ENCODE measurements at places on chromosomes 2 and 18.

- no peak for DNase-seq
Measured at GRCh38 chr2:157592374-157592773, 36.3 kb downstream of the ACVR1C start.

- DNase-seq, result no peak
Measured at GRCh38 chr18:42659187-42659586, 456.3 kb downstream of the RIT2 start.

GRCh38 chr18:49520661-49521145 lies 33.7 kb upstream of the C18orf32 start:
- peak; percentile 70 for DNase-seq

GRCh38 chr2:132814651-132815050 lies 144.6 kb upstream of the LYPD1 start:
- no peak for DNase-seq

GRCh38 chr18:3753106-3753505 lies 303.1 kb downstream of the TGIF1 start:
- no peak for DNase-seq

DNA sequence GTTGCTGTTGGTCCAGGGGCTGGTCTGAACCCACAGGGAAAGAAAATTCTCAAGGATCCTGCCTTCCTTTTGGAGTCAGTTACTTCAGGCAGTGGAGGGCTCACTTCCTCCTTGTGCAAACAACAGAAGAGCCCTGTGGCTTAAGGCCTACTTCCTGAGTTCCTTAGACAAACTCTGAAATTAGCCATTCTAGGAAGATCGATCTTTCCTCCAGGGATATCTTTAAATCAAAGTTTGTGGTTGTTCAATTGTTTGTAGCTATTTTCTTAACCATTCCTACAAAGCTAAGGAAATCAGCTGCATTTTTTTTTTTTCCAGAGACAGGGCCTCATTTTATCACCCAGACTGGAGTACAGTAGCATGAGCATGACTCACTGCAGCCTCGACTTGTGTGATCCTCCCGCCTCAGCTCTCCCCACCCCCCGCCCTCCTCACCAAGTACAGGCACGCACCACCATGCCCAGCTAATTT lies 156.0 kb downstream of the TANC1 start:
- peak; percentile 97 for DNase-seq

DNA sequence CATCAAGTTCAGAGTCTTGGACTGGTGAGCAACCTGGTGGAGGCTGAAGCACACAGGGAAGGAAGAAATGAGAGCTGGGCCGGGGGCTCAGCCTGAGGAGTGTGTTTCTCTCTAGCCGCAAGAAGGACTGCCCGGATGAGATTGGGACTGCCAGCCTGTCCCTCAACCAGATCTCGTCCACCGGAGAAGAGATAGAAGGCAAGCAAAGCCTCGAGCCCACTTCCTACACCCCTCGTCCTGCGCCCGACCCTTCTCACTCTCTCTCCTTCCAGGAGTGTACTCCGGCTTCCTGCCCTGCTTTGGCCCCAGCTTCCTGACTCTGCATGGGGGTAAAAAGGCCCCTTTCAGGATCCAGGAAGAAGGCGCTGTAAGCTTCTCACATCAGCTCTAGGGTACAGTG lies 26.2 kb downstream of the FER1L5 start:
- no peak for DNase-seq

- no peak for DNase-seq
Measured at GRCh38 chr18:61731693-61732376, 161.0 kb downstream of the RNF152 start.

DNA sequence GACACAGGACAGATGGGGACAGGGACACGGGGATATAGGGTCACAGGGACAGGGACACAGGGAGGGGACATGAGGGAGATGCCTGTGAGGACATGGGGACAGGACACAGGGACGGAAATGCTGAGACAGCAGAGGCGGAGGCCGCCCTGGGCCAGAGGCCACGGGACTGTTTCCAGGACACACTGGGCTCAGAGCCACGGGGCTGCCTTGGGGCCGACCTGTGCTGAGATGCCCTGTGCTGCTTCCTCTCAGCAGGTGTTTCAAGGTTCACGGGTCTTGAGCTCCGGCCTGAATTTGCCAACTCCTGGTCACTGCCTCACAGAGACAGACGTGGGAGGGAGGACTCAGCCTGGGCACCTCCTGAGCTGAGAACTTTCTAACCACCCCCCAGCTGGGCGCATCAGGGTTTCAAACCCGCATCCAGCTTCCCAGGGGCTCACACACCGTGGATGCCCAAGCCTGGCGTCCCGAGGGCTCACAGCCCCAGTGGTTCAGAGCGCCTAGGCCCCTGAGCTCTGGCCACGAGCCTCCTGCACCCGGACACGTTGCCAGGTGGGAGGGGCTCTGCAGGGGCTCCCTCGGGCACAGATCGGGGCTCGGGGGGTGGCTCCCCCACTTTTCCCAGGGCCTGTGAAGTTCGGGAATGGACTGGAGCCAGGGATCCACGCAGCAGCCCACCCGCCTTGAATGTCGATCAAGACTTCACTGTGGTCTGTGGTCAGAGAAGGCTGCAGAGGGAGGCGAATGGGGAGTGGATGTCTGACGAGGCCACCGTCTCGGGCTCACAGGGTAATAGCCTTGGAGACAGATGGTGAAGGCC lies 64.1 kb downstream of the SLC66A2 start:
- DNase-seq, result no peak

- DNase-seq, result no peak
Measured at GRCh38 chr2:215405722-215406581, 29.9 kb downstream of the FN1 start.

GRCh38 chr18:9441061-9441460 lies 34.3 kb upstream of the RALBP1 start:
- no peak for DNase-seq

DNA sequence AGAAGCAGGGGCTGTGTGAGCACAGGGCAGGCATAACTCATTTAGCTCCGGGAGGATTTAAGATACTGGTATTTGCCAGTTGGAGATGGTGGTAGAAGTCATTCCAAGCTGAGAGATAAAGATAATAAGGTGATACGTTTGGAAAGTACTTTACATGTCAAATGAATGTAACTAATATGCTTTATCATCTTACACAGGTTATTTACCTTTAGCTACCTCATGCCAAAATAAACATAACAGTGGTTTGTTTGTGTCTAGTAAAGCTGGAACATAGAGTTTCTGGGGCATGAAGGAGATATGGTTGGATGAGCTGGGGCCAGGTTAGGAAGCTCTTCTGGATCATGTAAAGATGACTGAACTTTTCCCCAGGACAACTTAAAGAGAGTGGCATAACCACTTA lies 126.9 kb upstream of the PIK3C3 start:
- DNase-seq, result no peak

- DNase-seq, result peak; percentile 99
Measured at GRCh38 chr18:45793264-45793965, 32.1 kb upstream of the SIGLEC15 start.

DNA sequence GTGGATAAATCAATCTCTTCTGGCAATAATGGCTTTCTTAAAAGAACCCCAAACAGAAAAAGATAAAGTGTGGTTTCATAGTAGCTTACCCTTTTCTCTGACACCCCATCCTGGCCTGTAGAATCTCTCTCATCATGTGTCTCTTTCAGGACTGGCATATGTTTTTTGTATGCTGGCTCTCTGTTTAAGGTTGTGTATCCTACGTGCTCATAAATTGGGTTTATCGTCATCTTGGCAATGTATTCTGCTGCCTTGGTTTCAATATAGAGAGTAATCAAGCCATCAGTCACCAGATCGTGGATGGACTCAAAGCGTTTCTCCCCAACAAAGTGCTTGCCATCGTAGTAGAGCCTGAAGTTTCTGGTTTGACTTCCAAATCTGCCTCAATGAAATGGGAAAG lies 113.5 kb upstream of the CHRNA1 start:
- no peak for DNase-seq

DNA sequence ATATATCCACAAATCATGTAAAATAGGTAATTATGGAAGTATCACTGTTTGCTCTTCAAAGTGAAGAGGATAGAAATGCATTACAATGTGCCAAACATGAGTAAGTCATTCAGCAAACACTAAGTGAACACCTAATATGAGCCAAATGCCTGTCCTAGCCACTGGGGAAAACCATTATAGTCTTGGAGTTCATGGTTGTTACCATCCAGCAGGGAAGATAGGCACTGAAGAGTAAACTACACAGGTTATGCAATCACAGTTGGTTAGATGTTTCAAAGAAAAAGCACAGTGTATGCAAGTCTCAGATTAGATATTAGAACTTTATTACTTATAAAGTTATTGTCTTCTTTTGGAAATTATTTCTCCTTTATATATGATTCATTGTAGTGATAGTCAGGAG lies 3.9 kb upstream of the SERPINB2 start:
- peak; percentile 74 for DNase-seq

DNA sequence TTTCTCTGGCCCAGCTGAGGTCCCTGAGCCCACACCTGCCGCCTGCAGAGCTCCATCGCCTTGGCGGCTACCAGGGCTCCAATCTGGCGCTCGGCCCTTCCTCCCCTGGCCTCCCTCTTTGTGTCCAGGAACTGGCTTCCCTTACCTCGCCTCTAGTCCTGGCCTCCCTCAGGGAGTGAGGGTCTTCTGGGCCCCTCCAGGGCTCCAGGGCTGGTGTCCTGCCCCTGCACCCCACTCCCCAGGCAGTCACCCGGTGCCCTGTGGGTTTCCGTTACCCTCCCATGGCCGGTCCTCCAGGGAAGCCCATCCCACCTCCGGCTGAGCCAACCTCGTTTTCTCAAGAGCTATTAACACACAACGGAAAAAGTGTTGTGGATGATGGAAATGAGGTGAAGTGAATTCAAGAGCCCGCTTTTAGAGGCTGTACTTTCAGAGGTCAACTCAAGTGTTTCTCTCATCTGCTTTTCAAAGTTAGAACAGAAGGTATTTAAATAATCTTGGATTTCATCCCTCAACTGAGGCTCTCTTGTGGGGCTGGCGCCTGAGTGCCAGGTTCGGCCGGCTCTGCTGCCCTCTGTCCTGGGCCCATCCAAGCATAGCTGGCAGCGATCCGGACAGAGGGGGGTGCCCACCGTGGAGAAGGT lies 131.9 kb downstream of the ASB1 start:
- no peak for DNase-seq

DNA sequence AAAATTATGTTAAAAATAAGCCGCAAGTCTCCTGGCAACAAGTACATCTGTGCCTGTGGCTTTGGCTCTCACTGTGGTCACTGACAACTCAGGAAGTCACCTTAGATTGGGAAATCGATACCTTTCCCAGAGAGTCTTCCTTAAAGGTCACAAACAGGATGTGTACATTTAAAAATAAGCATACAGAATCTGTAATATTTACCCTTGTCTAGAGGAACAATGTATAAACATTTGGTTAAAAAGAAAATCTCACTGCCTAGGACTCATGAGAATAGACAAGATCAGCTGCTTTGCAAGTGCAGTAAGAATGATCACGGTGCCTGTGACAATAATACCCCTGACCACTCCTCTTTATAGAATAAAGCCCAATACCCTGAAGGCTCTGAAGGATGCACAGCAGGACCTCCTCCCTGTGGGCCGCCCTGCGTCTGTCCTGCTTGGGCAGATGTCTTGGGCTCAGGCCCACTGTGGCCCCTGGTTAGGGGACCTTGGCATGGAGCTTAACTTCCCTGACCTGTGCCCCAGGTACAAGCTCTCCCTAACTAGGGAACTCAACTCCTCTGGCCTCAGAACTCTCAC lies 98.0 kb upstream of the MGAT4A start:
- DNase-seq, result no peak

- peak; percentile 18 for DNase-seq
Measured at GRCh38 chr18:27780061-27780745, 396.7 kb downstream of the CDH2 start.

DNA sequence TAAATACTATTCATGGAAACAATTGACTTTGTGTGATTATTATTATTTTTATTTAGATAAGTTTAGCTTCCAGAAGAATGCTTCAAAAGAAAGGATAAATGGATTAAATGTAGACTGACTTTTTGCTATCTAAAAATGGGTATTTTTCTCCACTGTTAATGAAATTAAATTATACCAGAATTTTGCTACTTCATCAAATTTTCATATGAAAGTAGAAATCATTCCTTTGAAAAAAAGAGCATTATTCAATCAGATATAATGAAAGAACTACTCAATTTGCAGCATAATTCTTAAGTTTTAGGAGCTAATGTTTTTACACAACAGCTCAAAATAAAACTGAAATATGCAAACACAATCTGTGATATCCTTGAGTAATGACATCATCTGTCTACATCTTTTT lies 1424.6 kb downstream of the DPP10 start:
- DNase-seq, result no peak

- DNase-seq, result peak; percentile 73
Measured at GRCh38 chr2:160747501-160748170, 254.0 kb upstream of the RBMS1 start.

DNA sequence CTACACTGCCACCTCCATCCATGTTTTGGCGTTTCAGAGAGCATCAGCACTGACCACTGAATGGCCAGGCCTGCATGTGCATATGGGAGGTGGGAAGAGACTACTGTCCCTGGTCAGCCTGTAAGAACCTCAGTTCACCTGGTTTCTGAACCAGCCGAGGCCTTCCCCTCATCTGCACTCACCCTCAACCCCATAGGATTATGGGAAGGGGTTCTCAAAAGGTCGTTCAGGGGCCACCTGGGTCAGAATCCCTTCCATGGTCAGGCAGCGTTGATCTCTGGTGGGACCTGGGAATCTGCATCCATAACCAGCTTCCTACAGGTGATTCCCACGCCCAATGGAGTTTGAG lies 36.7 kb downstream of the TET3 start:
- no peak for DNase-seq

DNA sequence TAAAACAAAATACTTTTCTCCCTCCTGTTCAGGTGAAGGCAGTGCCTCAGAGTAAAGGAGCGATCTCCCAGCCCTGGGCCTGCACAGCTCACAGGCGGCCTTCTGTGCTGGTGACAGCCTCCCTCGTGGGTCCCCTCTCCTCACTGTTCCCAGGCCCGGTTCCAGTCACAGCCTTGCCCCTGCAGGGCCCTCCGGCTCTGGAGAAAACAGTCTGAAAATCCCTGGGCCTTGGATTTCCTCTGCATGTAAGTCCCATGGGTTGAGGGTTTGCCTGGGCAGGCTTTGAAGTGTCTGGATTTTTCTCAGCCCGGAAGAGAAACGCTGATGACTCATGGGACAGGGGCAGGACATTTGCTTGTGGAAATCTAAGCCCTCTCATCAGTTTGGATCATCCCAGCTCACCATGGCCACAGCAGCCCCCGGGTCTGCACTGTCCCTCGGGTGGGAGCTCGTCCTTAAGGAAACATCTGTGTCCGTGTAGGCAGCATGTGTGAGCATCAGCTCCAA lies 186.1 kb upstream of the RAB12 start:
- peak; percentile 78 for DNase-seq

- DNase-seq, result no peak
Measured at GRCh38 chr2:8754106-8754776, 72.4 kb downstream of the ID2 start.

DNA sequence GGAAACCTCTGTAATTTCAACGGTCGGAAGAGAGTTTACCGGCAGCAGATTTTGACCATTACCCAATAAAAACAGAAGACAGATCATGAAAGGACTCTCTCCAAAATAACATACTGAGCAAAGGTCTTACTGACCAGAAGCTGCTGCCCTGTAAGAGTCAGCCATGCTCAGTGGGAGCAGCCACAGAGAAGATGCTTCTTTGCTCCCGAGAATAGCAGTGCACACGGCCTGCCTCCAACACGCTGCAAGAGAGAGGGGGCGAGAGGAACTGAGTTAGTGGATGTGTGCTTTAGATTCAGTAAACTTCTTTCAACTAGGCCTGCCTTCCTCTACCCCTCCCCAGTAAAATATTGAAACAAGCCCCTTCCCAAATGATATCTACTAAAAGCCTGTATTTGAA lies 103.7 kb downstream of the NCK2 start:
- no peak for DNase-seq

GRCh38 chr2:231223001-231223375 lies 24.6 kb downstream of the ARMC9 start:
- no peak for DNase-seq

- DNase-seq, result no peak
Measured at GRCh38 chr2:177548636-177549035, 156.1 kb downstream of the AGPS start.

Data from epithelial cell of esophagus (primary cell).